ENCODE measurements at places on chromosomes 6 and 20.

- no peak for DNase-seq
Observed at GRCh38 chr6:1103021-1103420, 208.9 kb upstream of the FOXQ1 start.

GRCh38 chr6:20688710-20689500 is 154.6 kb downstream of the CDKAL1 start:
- DNase-seq = no peak

DNA sequence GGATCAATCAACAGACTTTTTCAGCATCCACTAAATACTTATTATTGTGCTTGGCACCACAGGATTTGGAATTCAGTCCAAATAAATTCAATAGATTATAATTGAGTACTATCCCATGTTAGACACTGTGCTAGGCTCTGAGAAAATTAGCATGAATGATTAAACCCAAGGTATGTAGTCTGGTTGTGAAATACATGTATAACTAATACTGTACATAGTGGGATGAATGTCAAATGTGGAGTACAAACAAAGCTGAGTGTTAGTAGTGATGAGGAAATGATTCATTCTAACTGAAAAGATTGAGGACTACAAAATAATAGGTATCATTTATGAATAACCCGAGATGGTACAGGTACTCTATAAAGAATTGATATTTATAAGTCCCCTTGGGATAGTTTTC is 111.9 kb upstream of the FLRT3 start:
- no peak for DNase-seq

DNA sequence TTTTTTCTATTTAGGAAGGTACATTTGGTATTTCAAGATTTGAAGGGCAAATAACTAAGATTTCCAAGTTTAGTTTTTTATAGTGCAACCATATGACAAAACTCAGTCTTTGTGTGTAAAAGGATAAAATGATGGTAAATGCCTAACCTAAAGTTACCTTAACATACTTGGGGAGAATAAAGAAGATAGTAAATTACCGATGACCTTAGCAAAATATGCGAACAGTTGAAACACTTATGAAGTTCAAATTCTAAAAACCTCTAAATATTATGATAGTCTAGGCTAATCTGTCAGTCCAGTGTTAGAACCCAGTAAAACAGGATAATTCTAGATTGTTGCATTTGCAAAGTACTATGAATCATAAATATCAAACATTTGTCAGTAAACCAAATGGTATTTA is 127.5 kb downstream of the PTCHD4 start:
- no peak for DNase-seq

DNA sequence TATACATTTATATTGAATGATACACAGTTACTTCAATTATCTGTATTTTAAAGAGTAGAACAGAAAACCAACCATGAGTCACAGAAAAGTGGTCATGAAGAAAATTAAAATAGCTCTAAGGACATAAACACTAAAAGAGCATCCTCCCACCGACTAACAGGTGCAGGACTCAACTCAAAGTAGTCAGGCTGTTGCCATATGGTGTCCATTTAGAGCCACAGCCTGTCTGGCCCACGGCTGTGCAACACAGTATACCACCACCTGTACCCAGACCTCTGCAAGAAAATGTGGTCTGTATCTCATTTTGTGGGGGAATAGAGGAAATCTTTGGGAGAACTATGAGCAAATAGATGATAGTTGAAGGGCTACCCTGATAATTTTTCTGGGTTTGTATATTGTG is 449.8 kb upstream of the RNF217 start:
- DNase-seq = no peak

DNA sequence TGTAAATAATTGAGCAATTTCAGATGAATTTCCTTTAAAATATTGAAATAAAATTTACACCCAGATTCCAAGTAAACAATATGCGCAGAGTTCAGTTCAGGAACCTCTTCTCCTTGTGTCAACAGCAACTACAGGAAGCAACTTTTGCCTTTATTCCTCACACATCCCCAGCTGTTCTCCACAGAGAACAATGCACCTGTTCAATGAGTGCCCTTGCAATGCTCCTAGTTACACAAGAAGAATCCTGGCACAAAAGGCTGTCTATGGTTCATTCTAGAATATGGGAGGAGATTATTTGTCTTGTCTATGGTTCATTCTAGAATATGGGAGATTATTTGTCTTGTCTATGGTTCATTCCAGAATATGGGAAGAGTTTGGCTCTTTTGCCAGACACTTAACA is 454.9 kb downstream of the BTBD3 start:
- no peak for DNase-seq

DNA sequence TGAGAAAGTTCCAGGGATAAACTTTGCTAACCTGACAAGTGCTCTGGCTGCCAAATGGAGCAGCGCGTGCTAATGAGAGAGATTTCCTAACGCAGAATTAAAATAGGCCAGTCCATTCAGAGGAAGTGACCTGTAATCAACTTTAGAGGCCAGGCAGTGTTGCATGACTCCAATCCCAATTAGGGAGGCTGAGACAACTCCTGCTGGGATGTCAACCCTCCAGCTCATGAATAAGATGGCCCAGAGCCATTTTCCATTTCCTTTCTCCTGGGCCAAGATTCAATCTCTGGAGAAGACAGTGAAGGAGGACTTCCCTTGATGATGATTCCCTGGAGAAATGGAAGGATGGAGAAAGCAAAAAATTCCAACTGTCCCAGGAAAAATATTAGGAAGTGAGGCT is 241.5 kb upstream of the RNF24 start:
- no peak for DNase-seq

DNA sequence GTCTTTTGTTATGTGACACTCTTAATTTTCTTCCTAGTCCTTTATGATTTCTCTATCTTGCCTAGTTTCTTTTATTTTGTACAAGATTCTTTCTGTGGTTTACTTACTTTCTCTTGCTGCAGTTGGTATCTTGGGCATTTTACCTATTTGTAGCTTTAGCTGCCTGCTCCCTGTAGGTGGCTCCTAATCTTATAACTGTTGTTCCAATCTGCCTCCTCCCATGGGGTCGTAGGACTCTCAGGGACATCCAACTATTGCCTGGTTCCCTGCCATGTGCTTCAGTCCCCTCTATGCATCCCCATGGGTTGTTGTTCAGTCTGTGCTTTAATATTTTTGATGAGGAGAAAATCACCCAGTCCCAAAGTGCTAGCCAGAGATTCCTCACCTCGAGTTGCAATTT is 31.4 kb downstream of the RIN2 start:
- DNase-seq = no peak

DNA sequence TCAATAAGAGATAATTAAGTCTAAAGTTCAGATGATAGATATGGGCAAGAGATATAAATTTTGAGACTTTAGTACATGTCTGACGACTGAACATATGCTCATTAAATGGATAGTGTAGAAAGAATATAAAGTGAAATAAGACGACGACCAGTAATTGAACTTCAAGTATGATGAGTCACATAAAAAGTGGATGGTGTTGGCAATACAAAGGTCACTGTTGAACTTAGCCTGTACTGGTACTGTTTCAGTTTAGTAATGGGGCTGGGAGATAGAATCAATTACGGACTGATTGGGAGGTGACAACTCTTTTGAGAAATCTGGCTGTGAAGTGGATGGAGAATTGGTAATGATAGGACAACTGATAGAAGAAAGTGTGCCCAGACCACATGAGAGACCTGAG is 68.1 kb downstream of the IBTK start:
- no peak for DNase-seq

DNA sequence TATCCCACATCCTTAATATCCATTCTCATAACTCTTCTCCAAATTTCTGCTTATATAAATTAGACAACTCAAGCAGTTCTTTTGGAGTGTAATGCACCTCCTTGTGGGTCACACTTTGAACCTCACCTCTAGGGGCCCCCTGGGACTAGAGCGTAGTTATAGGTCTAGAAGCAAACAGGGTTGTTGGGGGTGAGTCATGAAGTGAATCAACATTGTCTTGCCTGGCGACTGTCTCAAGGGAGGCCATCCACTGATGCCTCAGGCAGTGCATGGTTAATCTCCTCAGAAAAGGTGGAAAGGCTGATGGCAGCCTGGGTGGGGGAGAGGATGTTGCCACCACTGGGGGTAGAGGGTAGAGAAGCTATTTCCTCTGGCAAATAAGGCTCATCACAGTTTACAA is 129.1 kb downstream of the TNFRSF21 start:
- DNase-seq = no peak

- DNase-seq = no peak
Observed at GRCh38 chr6:143774347-143774746, 68.8 kb upstream of the LTV1 start.

- no peak for DNase-seq
Observed at GRCh38 chr6:22467645-22468044, 101.7 kb upstream of the HDGFL1 start.

GRCh38 chr20:59589086-59589684 is 15.2 kb upstream of the PHACTR3 start:
- no peak for DNase-seq

GRCh38 chr6:119669221-119669620 is 319.7 kb upstream of the MAN1A1 start:
- DNase-seq = no peak

DNA sequence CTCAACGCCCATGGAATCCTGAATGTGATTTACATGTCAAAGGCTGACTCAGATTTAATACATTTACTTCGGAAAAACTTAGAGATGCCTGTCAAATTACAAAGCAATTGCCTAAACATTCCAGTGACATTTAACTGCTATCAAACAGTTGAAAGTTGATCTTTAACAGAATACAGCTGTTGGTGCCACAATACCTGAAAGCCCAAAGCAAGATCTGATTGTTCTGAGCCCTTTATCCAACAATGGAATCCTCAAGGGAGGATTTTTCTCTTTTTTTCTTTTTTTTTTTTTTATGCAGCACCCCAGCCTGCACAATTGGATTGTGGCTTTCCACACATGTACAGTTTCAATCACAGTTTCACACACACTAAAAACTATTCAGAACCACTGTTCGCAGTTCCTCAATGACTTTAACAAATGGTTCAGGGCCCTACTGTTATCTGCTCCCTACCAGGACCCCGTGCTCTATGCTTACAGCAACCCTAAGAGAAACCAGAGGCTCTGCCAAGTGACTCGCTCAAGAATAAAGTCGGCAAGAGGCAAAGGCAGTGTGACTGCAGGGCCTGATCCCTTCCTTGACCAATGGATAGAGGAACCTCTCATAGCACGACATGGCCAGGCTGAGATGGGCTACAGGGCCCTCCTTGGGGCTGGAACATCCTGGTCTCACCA is 33.3 kb downstream of the EPB41L2 start:
- no peak for DNase-seq

DNA sequence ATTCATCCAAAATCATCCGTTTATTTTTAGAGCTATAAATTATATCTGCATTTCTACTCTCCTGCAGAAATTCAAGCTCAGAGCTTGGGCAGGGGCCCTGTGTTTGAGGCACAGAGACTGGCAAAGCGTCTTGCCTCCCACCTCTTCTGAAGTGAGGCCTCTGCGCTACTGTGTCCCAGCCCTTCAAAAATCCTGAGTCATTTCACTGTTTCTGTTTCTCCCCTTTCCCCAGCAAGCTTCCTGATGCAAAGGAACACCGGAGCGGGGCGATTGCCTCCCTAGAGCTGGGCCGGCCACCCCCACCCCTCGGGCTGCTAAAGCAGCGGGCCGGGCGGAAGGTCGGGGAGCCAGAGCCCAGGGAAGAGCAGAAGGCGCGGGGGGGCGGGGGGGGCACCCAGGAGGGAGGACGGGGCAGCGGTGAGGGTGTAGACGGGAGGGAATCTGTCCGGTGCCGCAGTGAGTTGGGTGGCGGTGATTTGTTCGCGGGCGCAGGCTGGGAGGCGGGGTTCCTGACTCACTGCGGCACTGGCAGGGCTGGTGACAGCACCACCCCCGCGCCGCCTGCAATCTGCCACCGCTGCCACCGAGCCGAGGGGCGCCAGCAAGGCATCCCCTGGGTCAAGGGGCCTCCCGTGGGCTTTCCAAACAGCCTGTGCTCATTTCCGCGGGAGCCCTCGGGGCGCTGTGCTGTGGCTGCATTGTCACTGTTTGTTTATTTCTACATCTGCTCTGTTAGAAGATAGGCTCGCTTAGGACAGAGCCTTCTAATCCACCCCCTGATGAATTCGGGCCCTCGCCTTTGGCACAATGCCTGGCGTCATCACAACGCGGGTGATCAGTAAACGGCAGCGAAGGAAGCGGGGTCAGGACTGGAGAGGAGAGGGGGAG is 46.5 kb upstream of the SNAP25 start:
- DNase-seq = peak; percentile 1

- DNase-seq = no peak
Observed at GRCh38 chr20:35243986-35244385, 17.5 kb downstream of the MMP24 start.

- no peak for DNase-seq
Observed at GRCh38 chr20:48326868-48327267, 500.9 kb downstream of the PREX1 start.

DNA sequence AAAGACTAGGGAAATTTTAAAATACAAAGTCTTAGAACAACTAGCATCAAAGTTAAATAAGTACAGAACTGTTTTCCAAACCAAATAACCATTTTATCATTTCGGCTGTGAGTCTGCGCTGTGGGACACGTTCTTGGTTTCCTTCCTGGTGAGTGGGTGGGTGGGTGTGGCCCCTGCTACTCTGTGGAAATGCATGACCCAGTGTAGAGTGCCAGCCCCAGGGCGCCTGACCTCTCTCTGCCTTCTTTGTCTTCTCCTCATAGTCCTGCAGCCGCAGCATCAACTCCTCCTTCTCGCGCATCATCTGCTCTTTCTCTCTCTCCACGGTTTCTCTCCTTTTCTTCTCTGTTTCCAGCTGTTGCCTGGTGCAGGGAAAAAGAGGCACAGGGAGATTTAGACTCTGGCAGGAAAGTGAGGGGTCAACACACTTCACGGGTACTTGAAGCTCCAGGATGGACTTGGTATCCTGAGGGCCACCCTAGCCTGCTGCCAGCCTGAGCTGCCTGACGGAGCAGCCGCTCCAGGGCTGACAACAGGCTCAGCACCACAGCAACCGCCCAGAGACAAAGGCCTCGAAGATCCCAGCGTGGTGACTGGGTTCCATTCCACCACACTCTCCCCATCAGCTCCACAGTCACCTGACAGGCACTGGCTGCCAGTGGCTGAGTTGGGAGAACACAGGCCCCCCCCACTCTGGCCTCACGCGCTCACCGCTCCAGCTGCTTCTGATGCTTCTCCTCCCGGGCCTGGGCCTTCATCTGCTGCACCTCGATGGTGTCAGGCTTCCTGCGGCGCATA is 48.4 kb downstream of the EZR start:
- no peak for DNase-seq

DNA sequence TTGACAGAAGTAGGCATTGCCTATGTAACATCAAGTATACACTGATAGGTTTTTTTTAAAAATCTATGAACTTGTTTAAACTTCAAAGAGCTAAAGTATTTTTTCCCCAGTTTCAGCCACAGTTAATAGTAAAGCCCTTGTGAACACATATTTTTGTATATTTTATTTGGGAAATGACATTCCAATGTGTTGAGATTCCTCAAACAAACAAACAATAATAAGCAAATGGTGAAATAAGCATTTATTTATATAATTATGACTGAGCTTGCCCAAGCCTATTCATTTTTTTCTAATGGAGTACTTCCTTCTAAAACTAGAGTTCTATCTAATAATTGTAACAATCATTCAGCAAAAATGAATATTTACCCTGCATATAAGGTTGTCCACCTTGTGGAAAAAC is 12.5 kb downstream of the SYCP2 start:
- DNase-seq = no peak

GRCh38 chr6:5866547-5867051 is 140.1 kb downstream of the NRN1 start:
- DNase-seq = no peak
